K562 (cell line): ENCODE measurements at places on chromosomes 7 and 10. TPM values are rescaled to one million over a fixed set of nuclear protein-coding genes. Genes with fewer than 3 reads are reported as not detected.

DNA sequence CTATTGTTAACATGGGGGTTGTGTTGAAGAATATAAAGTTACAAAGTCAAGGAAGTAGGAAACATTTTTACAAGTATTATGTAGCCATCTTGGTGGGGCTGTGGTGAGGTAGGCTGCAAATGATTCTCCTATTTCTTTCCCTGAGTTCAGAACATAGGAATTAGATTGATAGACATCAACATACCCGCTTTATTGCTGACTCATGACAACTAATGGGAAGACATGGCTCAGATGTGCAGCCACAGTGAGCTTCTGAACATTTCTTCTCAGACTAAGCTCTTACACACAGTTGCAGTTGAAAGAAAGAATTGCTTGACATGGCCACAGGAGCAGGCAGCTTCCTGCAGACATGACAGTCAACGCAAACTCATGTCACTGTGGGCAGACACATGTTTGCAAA, 110.7 kb downstream of the ANKRD30A start:
- no peak for DNase-seq
- H3K4me1 ChIP-seq: no peaks in the 10 kb centered on the region
- H3K27me3 ChIP-seq: no peaks in the 10 kb centered on the region
- H3K27ac ChIP-seq: no peak overlapping the region

DNA sequence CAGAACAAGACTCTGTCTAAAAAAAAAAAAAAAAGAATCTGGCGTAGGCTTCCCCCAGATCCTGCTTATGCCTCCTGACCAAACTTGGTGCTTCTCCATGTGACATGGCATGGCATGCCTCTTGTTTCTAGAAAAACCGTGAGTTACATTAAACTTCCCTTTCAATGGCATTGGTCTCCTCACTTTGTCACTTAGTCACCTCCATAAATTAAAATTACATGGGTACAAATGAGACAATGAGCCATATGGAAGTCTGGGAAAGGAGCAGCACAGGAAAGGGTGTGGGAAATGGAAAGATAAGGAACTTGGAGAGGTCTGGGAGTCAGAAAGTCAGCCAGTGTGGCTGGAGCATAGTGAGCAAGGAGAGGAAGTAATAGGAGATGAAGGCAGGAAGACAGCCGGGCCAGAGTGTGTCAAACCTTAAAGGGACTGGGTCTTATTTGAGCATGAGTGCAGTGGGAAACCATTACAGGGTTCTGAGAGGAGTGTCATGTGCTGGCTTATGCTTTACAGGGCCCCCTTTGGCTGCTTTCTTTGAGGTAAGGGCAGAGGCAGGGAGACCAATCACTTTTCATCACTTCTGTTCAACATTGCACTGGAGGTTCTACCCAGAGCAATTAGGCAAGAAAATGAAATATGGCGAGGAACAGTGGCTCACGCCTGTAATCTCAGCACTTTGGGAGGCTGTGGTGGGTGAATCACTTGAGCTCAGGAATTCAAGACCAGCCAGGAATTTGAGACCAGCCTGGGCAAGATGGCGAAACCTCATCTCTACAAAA, 21.3 kb upstream of the ZMIZ2 start:
- DNase-seq: no peak
- no peak overlapping the region for H3K4me3 ChIP-seq
- no peaks in the 10 kb centered on the region for H3K27me3 ChIP-seq

GRCh38 chr7:148083448-148083847, 507.1 kb upstream of the C7orf33 start:
- no peak for DNase-seq
- H3K4me3 ChIP-seq: no peak overlapping the region
- H3K27me3 ChIP-seq: no peaks in the 10 kb centered on the region
- no peak overlapping the region for H3K27ac ChIP-seq
- H3K36me3 ChIP-seq: no peaks in the 10 kb centered on the region
- H3K4me1 ChIP-seq: no peaks in the 10 kb centered on the region

DNA sequence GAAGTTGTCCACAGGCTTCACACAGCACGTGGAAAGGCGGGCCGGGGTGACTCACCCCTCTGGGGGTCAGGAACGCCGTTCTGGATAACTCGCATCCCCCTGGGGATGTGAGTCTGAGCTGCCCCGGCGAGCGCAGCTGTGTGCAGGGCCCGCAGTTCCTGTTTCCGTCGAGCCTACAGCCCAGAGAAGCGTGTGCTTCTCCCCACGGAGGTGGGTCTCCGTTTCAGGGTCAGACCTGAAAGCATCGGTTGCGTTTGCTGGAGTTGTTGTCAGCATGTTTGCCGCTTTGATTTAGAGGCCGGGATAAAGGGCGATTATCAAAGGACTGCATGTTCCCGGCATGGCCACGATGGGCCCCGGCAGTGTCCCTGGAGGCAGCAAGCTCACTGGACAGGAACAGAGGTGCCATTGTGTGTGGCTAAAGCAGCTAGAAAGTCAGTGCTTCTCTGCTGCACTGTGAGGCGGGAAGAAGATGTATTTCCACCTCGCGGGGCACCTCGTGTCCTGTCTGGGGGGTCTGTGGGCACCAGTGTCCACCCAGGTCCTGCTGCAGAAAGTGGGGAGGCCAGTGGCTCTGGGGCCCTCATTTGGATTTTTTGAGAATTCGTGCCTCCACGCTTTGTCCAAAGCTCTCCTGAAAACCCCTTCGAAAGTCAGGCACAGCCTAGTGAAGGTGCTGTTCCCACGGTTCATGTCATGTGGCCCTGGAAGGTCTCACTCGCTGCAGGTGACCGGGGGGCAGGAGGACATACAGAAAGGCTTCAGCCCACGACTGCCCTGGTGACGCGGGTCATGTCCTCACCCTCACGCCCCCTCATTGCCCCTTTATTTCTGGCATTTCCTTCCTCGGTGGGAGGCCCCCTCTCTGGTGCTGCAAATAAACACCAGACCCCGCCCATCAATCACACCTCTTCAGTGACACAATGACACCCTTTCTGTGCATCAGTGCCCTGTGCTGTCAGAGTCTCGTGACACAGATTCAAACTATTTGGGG, 27.4 kb upstream of the GDI2 start:
- DNase-seq: no peak
- H3K4me3 ChIP-seq: no peak overlapping the region
- no peaks in the 10 kb centered on the region for H3K36me3 ChIP-seq
- no peak overlapping the region for H3K27ac ChIP-seq

- H3K27me3 ChIP-seq: no peaks in the 10 kb centered on the region
- peaks cover 57% of the 10 kb centered on the region for H3K4me1 ChIP-seq
- no peak overlapping the region for H3K4me3 ChIP-seq
- no peaks in the 10 kb centered on the region for H3K36me3 ChIP-seq
- no peak for DNase-seq
- no peak overlapping the region for H3K27ac ChIP-seq
These were observed 2.8 kb upstream of the UTF1 start for GRCh38 chr10:133227256-133227655.

DNA sequence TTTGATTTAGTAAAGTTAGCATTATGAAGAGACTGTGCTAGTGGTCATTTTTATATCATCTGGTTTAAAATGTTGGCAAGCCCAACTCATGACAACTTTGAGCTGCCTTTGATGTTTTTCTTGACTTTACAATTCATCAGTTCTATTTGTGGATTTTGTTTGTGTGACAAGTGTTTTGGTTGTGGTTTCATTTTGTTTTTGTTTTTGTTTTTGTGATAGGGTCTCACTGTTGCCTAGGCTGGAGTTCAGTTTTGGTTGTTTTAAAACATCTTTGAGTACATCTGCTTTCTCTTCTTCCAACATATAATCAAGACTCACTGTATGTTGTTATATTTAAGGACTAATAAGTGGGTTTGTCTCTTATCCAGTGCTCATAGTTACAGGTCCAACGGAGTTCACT, 17.6 kb upstream of the SFR1 start:
- DNase-seq: no peak
- H3K27ac ChIP-seq: no peak overlapping the region
- no peak overlapping the region for H3K4me3 ChIP-seq
- H3K36me3 ChIP-seq: no peaks in the 10 kb centered on the region
- H3K27me3 ChIP-seq: no peaks in the 10 kb centered on the region
- H3K4me1 ChIP-seq: no peaks in the 10 kb centered on the region

Gene CCDC201
- not detected in 2 replicates for total RNA-seq

GRCh38 chr7:934469-935163, 19.9 kb downstream of the ADAP1 start:
- no peaks in the 10 kb centered on the region for H3K4me1 ChIP-seq
- no peak overlapping the region for H3K27ac ChIP-seq

DNA sequence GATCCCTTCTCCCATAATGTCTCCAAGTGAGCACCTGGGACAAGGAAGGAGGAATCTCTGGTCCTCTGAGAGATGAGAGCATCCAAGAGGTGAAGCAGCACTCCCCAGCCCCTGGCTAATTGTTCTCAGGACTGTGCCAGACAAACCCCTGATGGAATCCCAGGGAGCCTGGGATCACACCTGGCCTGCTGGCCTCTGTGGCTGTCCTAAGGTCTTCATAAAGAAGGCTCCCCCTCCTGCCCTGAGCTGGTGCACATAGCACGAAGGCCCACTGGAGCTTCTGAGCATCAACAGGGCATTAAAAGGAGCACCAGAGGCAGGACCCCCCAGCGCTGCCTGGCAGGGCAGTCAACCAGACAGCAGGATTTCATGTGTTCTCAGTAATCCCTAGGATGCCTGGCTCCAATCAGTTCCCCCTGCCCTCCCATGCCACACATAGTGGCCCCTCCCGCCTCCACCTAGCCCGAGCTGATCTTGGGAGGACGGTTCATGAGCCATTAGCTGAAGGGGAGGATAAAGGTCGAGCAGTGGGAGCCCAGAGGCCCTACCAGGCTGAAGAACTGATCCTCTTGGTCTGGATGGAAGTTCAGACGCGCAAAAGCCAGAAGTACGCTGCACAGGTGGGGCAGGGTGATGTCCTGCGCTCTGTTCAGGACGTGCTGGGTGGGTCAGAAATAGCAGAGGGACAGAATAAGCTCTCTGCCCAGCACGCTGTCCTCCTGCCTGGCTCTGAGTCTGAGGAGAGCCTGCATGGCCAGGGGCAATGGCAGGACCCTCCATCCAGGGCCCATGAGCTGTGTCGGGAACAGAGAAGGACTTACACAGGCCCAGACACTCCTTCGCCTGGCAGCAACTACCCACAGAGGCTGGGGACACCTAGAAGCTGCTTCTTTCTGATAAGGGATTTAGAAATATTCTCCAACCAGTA, 8.4 kb downstream of the TBRG4 start:
- no peak for DNase-seq
- H3K27me3 ChIP-seq: no peaks in the 10 kb centered on the region
- no peak overlapping the region for H3K4me3 ChIP-seq
- H3K36me3 ChIP-seq: peaks cover 93% of the 10 kb centered on the region
- H3K27ac ChIP-seq: no peak overlapping the region
- peaks cover 1% of the 10 kb centered on the region; the same call in 2 of the 3 replicates for H3K4me1 ChIP-seq
